ENCODE measurements at places on chromosomes 3 and 15.

- DNase-seq, result no peak
These were observed 1.4 kb downstream of the HEMK1 start for GRCh38 chr3:50570508-50571279.

DNA sequence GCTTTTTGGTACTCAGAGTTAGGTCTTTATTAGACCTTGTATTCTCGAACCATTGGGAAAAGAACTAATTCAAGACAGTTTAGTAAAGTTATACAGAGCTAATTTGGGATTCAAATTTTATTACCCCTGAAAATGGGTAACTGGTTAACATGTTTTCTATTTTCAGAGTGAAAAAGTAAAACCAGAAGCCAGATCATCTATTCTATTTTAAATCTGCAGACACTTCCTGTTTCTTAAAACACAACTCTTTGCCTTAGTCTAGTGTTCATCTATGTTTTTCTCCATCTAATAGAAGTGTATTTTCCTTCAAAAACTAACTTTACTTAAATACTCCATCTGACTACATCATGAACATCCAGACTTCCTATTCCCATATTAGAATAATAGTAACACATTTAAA lies 113.4 kb downstream of the CCNL1 start:
- no peak for DNase-seq

DNA sequence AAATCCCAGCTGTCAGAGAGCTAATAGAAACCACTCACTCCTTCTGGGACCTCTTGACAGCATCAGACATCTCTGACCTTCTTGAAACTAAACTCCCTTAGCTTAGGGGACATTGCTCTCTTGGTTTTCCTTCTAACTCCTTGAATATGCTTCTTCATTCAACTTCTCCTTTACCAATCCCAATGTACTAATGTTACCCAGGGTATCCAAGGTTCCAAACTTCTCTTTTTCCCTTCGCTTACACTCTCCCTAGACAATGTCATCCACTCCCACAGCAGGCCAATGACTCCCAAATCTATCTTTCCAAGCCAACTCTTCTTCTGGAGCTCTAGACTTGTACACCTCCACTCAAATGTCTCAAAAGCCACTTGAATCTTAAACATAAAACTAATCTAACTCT lies 14.6 kb downstream of the HEXA start:
- no peak for DNase-seq

DNA sequence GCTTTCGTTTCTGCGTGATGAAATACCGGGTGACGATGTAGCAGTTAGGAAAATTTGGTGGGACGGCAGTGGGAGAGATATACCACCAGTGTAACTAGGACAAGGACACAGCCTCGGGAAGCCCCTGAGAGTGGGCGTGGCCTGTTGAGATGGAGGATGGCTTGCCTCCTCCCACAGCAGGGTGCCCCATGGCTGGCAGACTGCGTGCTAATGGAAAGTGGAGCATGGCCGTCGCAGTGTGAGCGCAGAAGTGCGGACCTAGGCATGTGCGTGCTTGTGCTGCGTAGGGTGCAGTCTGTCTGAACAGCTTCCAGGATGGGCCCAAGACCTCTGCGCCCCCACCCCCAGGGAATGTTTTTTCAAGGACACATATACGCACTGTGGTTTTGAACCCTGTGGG lies 56.8 kb downstream of the CHDH start:
- no peak for DNase-seq

DNA sequence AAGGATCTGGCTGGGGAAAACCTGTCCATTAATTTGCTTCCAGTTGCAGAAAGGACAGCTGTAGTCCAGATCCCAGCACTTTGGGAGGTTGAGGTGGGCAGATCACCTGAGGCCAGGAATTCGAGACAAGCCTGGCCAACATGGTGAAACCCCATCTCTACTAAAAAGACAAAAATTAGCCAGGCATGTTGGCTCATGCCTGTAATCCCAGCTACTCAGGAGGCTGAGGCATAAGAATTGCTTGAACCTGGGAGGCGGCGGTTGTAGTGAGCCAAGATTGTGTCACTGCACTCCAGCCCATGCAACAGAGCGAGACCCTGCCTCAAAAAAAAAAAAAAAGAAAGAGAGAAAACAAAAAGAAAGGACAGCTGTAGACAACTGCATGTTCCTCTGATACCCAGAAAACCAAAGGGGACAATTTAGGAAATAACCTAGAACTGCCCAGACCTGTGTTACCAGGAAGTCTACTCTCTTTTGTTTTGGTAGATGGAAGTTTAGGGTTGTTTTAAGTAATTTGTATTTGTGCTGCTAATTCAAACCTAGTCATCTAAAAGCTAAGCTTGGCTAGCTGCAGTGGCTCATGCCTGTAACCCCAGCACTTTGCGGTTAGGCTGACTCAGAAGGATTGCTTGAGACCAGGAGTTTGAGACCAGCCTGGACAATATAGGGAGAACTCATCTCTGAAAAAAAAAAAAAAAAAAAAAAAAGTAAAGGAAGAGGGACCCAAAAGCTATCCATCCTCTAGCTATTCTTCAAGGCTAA lies 22.7 kb downstream of the EXD1 start:
- DNase-seq, result no peak

DNA sequence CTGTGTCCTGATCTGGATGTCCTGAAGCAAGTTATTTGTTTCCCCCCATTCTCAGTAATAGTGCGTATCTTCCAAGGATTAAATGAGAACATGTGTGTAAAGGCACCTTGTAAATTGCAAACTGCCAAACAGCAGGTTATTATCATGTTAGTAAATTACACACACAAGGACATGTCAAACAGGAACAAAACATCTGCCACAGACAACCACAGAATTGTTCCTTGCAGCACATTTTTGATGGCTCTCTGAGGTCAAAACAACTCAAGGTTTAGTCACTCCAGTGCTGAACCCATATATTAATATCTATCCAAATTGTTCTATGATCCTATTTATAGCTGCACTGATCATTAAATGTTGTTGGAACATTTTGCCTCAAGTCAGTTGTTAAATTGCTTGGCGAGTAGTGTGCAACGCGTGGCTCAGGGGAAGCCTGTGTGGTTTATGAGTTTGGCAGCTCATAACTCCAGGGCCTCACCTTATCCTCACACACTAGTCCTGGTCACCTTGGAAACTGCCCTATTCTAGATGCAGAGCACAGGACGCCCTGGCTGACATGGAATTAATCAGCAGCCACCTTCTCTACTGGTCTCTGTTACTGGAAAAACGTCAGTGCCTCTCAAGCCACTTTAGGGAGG lies 46.3 kb upstream of the CDV3 start:
- DNase-seq, result no peak

DNA sequence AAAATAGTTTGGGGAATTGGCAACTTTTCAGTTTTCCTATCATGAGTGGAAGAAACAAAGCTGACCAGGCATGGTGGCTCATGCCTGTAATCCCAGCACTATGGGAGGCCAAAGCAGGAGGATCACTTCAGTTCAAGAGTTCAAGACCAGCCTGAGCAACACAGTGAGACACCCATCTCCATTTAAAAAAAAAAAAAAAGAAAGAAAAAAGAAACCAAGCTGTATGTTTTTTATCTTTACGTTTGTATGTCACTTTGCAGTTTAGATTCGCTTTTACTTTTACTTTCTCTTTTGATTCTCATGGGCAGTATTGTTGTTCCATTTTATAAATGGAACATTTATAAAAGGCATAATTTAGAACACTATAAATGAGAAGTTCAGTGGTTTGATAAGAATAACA lies 31.2 kb upstream of the TNIK start:
- no peak for DNase-seq

- DNase-seq, result no peak
These were observed 20.0 kb upstream of the RBP1 start for GRCh38 chr3:139559541-139559940.

- DNase-seq, result no peak
These were observed 61.3 kb downstream of the ABHD2 start for GRCh38 chr15:89149501-89150101.

DNA sequence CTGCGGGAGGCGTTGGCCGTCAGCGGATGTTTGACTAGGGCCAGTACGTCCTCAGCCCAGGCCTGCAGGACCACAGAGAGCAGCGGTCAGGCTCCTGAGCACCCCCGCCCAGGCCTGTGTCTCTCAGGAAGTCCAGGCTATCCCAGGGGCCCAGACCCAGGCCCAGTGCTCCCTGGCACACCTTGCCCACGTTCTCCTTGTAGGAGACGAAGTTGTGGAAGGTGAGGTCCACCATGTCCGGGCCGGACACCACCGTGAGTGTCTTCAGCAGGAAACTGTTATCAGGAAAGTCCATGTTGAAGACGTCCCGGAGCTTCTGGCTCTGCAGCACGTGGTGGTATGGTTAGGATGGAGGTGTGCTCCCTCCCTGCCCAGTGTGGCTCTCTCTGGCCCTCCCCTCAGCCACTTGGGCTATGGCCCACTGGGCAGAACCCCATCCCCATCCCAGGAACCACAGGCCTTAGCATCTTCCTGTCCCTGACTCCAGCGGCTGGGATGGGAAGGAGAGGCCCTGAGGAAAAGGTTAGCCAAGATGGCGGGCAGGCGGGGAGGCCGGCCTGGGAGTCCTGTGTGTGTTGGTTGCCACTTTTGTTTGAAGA lies 5.3 kb downstream of the PLCB2 start:
- DNase-seq, result no peak

- no peak for DNase-seq
These were observed 48.8 kb downstream of the CD86 start for GRCh38 chr3:122103821-122104514.
